ELR (cell line): ENCODE measurements at places on chromosomes 3 and 15.

GRCh38 chr3:101898752-101899169, 49.4 kb downstream of the NFKBIZ start:
- DNase-seq = no peak

GRCh38 chr15:90845201-90845949, 23.0 kb upstream of the FURIN start:
- DNase-seq = peak; percentile 94

GRCh38 chr3:40258555-40258954, 51.0 kb upstream of the EIF1B start:
- peak; percentile 80 for DNase-seq

- peak; percentile 94 for DNase-seq
These were observed 53.5 kb downstream of the MSL2 start for GRCh38 chr3:136142592-136142991.

GRCh38 chr3:125141596-125142419, 70.7 kb downstream of the SLC12A8 start:
- DNase-seq = peak; percentile 43

DNA sequence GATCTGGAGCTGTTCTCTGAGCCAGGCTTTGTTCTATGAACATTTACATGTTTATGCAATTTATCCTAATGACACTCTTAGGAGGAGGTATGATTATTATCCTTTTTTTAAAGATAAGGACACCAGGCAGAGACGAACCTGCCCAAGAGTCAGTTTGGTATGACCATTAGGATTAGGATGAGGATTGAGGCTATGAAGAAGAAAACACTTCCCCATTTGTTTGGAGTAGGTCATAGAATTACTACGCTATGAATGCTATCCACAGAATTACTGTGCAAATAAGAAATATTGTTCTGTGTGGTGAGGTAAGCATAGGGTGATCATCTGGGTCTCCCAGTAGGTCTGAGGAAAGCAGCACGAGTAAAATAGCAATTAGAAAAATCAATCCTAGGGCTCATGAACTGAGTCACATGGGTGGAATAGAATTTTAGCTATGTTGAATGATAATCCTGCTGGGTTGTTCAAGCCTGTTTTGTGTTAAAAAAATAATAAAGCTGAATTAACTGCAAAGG, 23.9 kb downstream of the EIF4E3 start:
- DNase-seq = no peak

- DNase-seq = peak; percentile 98
These were observed 38.1 kb upstream of the LEKR1 start for GRCh38 chr3:156787926-156788663.

GRCh38 chr3:158769952-158770740, 31.7 kb upstream of the MFSD1 start:
- DNase-seq = peak; percentile 94

DNA sequence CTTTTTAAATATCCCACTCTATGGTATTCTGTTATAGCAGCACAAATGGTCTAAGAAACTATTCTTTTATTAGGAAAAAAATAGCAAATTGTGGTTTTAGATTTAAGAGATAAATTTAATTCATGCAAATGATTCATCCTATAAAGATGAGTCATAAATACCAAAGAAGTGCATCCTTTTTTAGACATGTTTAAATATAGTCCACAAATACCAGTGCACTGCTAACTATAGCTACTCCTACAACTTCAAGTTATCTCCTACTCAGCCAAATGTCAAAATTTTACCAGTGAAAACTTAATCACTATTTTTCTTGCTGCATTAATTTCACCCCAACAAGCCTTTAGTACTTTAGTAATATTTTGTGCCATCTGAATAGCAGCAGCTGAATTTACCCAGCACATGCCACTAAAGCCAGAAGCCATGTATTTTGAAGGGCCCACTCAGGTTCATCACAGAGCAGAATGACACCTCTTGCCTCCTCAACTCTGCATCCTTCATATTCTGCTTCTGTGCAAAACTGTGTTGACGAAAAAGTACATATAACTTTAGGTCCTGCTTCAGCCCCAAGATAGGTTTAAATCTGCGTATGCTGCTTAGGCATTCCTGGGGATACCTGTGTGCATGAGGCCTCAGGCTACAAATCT, 24.9 kb downstream of the CX3CR1 start:
- peak; percentile 69 for DNase-seq
